Dermis blood vessel endothelial cell (primary cell): ENCODE measurements at places on chromosomes 11 and 22. TPM values are rescaled to one million over a fixed set of nuclear protein-coding genes. Genes with fewer than 3 reads are reported as not detected.
A peak's percentile ranks its signal among the peaks of the same experiment; 100 is the strongest.

- no peak for DNase-seq
These were observed 3.6 kb upstream of the ARAP1 start for GRCh38 chr11:72755713-72756285.

DNA sequence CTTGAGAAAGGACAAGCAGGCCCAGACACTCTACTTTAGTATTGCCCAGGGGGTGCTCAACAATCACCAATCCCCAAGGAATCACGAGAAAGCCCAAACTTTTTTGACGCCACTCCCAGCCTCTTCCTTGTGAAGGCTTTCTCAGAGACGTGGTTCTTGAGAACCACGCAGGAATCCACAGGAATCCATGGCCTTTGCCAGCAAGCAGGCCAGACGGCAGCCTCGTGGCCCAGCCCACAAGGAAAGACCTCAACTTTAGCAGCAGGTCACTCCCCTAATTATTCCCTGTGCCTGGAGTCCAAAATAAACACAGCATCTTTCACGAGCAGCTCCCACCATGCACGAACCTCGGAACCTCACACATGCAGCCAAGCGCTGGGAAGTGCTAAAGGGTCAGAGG lies 104.2 kb downstream of the WT1 start:
- no peak for DNase-seq

- no peak for DNase-seq
These were observed 5.1 kb upstream of the ENDOD1 start for GRCh38 chr11:95084509-95084908.

The BRSK2 gene
- total RNA-seq, result 0.23 and 0.51 TPM in 2 replicates

GRCh38 chr11:130738611-130739010 lies 177.7 kb downstream of the SNX19 start:
- DNase-seq, result no peak

- DNase-seq, result no peak
These were observed 70.7 kb downstream of the ANO5 start for GRCh38 chr11:22263613-22264012.

DNA sequence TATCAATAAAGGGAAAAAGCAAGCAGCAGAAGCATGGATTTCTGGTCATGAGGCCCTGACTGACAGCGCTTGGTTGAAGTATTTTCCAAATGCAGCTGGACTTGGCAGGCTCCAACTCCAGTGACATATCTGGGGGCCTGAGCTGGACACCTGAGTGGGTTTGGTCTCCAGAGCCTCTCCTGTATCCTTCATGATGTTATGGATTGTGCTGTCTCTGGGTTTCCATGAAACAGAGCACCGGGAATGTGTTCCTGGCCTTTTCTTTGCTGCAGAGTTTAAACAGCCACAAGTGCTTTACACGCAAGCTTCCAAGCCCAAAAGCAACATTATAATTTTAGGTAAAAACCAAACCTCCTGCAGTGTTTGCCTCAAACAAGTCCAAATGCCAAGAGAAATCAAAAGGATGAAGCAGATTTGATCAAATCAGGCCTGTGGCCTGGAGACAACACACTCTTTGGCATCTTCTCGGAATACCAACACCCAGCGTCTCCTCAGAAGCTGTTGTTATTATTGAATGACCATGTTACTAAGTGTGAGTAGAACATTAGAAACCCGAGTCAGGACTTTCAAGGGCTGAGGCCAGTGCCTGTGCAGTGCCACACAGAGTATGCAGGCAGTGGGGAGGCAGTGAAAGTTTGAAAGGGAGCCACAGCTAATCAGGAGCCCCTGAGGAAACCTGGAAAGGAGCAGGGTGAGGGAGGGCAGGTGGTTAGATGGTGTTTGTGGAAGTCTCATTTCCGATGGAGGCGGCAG lies 42.0 kb downstream of the ME3 start:
- no peak for DNase-seq

DNA sequence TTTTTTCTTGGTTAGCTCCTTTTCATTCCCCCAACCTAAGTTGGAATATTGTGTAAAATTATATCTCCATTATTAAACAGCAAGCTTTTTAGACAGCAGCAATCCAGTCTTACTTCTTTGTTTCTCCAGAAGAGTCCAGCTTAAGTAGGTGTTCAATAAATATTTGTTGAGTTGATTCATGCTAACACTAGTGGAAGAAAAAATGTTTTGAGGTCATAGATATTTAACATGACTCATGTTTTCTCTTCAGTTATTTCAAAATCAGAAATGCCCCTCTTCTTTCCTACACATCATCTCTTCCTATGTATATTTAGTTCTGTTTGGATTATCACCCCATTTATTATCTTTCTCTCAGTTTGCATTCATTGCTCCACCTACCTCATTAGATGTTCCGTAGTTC lies 20.3 kb downstream of the CCDC83 start:
- DNase-seq, result no peak

GRCh38 chr11:110892741-110893285 lies 180.6 kb upstream of the ARHGAP20 start:
- no peak for DNase-seq

GRCh38 chr11:119051440-119052162 lies 5.4 kb downstream of the HYOU1 start:
- no peak for DNase-seq

The SEC14L6 gene
- 0.05 and 0.34 TPM in 2 replicates for total RNA-seq

The FRMD8 gene
- total RNA-seq, result 152 and 238 TPM in 2 replicates

DNA sequence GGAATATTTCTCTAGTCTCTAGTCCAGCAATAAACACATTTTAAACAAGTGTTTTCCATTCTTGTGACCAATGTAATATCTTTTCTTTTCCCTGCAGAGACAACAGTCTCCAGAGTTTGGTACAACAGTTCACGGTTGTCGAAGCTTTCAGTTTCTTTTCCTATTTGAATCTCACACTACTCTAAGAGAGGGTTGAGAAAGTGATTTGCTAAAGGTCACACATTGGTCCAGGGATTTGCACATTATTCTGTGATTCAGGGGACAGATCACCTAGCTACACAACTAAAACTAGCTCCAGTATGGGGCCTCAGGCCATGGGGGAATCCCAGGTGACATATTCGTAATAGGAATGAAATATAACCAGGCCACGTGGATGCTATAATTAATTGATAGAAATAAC lies 132.5 kb downstream of the HIPK3 start:
- DNase-seq, result no peak

The GNAZ gene
- 0.37 and 0.68 TPM in 2 replicates for total RNA-seq

The SLC37A2 gene
- 0.51 and 0.70 TPM in 2 replicates for total RNA-seq

- no peak for DNase-seq
These were observed 84.1 kb downstream of the WNT7B start for GRCh38 chr22:45892681-45893461.

The VPREB1 gene
- not detected in 2 replicates for total RNA-seq

- DNase-seq, result peak; percentile 89
These were observed 36.3 kb downstream of the MMP7 start for GRCh38 chr11:102494216-102494615.

The CDKN1C gene
- 37.2 and 53.8 TPM in 2 replicates for total RNA-seq

GRCh38 chr11:11977206-11977938 lies 31.1 kb downstream of the DKK3 start:
- peak; percentile 95 for DNase-seq

DNA sequence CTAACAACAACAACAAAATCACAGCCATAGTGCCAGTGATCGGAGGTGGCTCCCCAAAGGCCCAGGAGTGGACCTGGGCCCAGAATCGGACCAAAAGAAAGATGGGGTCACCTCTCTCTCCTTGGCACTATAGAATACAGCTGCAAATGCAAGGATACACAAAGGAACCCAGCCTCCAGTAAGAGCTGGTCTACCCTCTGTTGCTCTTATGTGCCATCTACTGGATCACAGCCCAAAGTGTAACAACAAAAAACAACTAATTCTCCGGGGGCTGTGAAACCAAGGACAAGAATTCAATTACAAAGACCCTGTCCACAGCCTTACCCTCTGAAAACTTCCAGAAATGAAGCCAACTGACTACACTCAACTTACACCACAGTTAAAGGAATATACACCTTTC lies 21.6 kb downstream of the OR8G5 start:
- no peak for DNase-seq

The XKR3 gene
- not detected in 2 replicates for total RNA-seq

The CBLIF gene
- total RNA-seq, result not detected in 2 replicates

The POTEH gene
- total RNA-seq, result not detected in 2 replicates

DNA sequence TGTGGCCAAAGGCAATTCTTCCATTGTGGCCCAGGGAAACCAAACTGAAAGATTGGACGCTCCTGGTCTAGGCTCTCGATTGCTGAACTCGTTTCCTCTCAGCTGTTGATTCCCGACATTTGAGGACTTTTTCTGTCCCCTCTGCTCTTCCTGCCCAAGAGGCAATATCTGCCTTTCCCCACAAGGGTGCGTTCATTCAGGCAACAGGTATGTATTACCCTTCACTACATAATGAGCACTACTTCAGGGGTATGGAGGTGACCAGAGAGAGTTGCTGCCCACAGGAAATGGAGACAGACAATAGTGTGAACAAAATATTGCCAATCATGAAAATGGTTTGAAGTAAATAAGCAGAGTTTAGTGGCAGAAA lies 8.2 kb downstream of the PTH start:
- DNase-seq, result peak; percentile 29

The SLC22A25 gene
- not detected in 2 replicates for total RNA-seq

GRCh38 chr11:45390407-45390806 lies 104.3 kb upstream of the SYT13 start:
- no peak for DNase-seq

The KCNJ1 gene
- total RNA-seq, result 0.23 and 0.34 TPM in 2 replicates

DNA sequence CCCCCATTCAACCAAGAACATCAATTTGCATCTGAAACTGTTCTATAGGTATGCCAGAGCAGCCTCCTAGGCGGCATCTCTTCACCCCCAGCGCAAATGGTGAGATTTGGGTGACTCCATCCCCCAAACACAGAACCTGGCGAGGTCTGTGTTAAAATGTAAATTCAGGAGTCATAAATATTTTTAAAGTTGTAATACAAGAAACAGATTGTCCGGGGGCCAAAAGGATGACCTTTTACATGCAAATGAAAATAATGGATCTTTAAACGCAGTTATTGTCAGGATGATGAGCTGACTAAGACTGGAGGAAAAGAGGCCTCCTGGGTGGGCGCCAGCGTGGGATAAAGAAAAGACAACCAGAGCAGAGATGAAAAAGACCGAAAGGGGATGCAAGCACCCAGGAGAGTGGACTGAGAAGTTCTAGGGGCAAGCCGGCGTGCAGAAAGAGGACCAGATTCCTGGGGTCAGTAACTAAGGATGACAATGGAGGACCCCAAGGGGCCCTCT lies 16.0 kb upstream of the ADA2 start:
- DNase-seq, result no peak

GRCh38 chr11:28139841-28140415 lies 31.7 kb downstream of the METTL15 start:
- no peak for DNase-seq

GRCh38 chr11:79400717-79401330 lies 40.0 kb downstream of the TENM4 start:
- DNase-seq, result no peak

The CST6 gene
- 0.17 and 0.60 TPM in 2 replicates for total RNA-seq

DNA sequence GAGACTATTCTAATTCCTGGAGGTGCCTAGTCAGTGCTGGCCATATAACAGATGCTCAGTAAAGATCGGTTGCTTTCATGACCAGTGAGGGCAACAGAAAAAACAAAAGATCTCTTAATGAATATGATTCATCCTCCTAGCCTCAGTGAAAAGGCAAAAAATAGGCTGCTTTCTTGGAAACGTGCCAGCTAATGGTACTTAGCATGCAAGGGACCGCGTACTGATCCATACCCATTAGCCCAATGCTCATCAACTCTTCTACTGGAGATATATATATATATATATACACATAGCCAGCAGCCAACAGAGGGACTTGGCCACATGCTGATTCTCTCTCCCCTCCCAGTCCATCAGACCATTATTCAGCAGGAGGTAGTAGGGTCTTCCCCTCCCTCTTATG lies 320.4 kb downstream of the KIRREL3 start:
- no peak for DNase-seq

- no peak for DNase-seq
These were observed 37.5 kb downstream of the HEPHL1 start for GRCh38 chr11:94058630-94059029.

The ASPHD2 gene
- total RNA-seq, result 1.0 and 1.2 TPM in 2 replicates

GRCh38 chr11:44171518-44171917 lies 76.0 kb downstream of the EXT2 start:
- DNase-seq, result no peak
